ENCODE measurements at places on chromosomes 1 and 21.

GRCh38 chr1:201530741-201531531 is 8.0 kb upstream of the NAV1 start:
- peaks cover 12% of the 10 kb centered on the region for H3K27me3 ChIP-seq
- H3K4me1 ChIP-seq = no peaks in the 10 kb centered on the region
- H3K4me3 ChIP-seq = no peak overlapping the region
- peak overlapping the region; percentile 44 for H3K27ac ChIP-seq
- peaks cover 2% of the 10 kb centered on the region for H3K36me3 ChIP-seq

DNA sequence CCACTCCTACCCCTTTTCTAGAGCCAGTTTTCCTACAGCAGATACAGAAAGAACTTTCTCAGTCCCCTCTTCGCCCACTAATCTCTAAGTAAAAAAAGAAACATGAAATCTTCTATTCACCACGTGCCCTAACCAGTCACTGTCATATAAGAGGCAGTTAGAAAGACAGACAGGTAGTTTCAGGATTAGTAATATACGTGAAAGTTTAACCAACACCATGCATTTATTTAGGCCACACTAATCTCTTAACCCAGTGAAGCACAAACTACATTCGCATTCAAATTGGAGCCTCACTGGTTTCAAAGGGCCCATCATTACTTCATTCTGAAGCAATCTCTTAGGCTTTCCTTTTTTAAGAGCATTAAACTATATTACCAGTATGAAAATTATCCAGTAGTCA is 10.1 kb downstream of the GPATCH2 start:
- no peak overlapping the region for H3K27ac ChIP-seq
- no peaks in the 10 kb centered on the region for H3K27me3 ChIP-seq
- peaks cover 32% of the 10 kb centered on the region for H3K4me1 ChIP-seq
- no peak overlapping the region for H3K4me3 ChIP-seq
- H3K36me3 ChIP-seq = peaks cover 19% of the 10 kb centered on the region

DNA sequence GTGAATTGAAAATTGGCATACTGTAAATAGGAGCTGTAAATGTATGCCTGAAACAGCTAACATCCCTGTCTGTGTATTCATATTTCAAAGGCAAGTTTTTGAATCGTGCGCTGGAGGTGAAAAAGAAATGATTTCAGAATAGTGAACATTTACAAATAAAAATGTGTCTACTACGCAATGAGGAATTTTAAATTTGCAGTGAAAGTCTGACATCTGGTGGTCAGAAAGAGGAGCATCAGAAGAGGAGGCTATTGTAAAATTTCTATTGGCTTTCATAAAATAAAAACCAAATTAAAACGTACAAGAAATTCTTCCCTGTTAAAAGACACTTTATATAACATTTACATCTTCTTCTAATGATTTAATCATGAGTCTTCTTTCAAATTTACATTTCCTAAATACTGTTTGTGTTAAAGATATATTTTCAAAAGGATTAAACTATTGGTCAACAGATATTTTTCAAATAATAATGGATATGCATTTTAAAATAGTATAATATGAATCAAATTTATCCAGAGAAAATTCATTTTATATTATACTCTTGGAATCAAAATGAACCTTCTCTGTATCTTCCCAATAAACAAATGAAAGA is 113.7 kb upstream of the RRP15 start:
- H3K27me3 ChIP-seq = peaks cover 15% of the 10 kb centered on the region
- H3K27ac ChIP-seq = no peak overlapping the region
- no peaks in the 10 kb centered on the region for H3K4me1 ChIP-seq
- no peaks in the 10 kb centered on the region for H3K36me3 ChIP-seq
- no peak for DNase-seq

- H3K4me3 ChIP-seq = no peak overlapping the region
- H3K36me3 ChIP-seq = peaks cover 4% of the 10 kb centered on the region
- H3K4me1 ChIP-seq = peaks cover 27% of the 10 kb centered on the region
- no peaks in the 10 kb centered on the region for H3K27me3 ChIP-seq
- DNase-seq = no peak
- peak overlapping the region; percentile 16 for H3K27ac ChIP-seq
Observed at GRCh38 chr1:65014321-65014720, 48.0 kb upstream of the JAK1 start.

DNA sequence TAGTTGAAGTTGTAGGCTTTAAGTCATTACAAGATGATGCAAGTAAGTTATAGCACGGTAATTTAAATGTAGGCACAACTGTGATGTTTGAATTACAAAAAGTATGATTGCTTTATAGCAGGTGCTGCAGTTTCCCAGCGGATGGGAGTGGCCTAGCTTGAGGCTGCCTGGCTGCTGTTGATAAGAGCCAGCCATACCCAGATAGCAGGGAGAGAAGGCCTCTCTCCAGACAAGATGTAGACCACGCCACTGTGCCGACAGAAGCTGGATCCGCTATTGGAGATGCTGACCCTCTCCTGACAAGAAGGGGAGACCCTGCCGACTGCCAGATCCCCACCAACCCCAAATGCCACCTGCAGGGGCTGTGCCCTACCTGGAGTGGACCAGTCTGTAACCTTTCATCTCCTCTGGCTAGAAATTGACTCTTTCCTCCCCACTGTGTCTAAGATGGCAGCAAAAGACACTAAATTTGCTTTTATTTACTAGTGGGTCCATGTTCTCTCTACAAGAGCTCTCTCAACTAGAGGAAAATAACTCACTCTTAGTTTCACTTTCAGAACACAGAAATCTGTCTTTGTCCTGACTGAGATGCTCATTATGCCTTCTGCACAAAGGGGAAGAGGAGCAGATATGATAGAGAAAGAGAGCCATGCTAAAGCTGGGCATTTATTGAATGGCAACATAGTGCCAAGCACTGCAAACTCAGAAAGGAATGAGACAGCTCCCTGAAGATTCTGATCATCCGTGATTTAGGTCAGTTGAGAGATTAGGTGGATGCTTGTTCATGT is 127.9 kb downstream of the URB2 start:
- H3K27ac ChIP-seq = no peak overlapping the region
- peaks cover 17% of the 10 kb centered on the region for H3K27me3 ChIP-seq
- H3K4me3 ChIP-seq = no peak overlapping the region
- no peaks in the 10 kb centered on the region for H3K36me3 ChIP-seq

GRCh38 chr1:156082309-156083091 is at the start of gene MEX3A:
Gene MEX3A, minus strand, starts transcription at chr1:156082465. Its CDS starts 467 bp downstream, at chr1:156081998.
- no peaks in the 10 kb centered on the region for H3K36me3 ChIP-seq
- peak; percentile 42 for DNase-seq
- H3K4me3 ChIP-seq = peak within 1 kb of the TSS; percentile 82

DNA sequence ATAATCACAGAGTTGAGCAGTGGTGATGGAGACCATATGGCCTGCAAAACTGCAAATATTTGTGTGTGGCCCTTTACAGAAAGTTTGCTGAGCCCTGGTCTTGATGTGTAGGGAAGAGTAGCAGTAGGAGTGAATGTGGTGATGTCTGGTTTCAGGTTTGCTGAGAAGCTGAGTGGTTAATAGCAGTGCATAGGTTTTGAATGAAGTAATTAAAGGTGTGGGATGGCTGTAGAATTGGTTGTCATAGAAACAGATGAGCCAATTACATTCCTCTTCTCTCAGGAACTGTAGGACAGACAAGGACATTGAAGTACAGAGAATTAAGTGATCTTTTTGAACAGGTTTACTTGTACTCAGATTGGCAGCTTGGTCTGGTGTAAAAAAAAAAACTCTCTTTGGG is 37.4 kb downstream of the PRDM2 start:
- H3K27me3 ChIP-seq = no peaks in the 10 kb centered on the region
- peaks cover 43% of the 10 kb centered on the region for H3K4me1 ChIP-seq
- no peak overlapping the region for H3K27ac ChIP-seq
- no peak for DNase-seq
- H3K4me3 ChIP-seq = no peak overlapping the region
- peaks cover 5% of the 10 kb centered on the region for H3K36me3 ChIP-seq

DNA sequence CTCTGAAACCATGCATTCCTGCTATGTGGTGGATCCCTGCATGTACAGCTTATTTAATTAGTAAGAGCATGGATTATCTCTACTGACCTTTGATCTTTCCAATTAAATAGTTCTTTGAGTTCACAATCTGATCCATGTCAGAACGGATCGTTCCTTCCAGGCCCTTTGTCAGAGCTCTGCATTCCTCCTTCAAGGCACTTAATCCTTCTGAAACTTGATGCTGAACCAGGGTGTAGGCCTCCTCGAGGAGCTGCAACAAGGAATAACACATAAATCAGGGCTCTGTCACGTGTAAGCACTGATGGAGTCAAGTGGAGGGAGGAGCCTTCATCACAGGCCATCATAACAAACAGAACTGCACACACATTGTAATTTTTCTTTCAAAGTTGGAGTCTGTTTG is 68.4 kb upstream of the EDEM3 start:
- no peak overlapping the region for H3K27ac ChIP-seq
- peaks cover 51% of the 10 kb centered on the region for H3K36me3 ChIP-seq
- no peaks in the 10 kb centered on the region for H3K27me3 ChIP-seq
- DNase-seq = no peak
- H3K4me1 ChIP-seq = peaks cover 9% of the 10 kb centered on the region
- H3K4me3 ChIP-seq = no peak overlapping the region

- H3K27ac ChIP-seq = no peak overlapping the region
- DNase-seq = no peak
- H3K27me3 ChIP-seq = no peaks in the 10 kb centered on the region
Observed at GRCh38 chr1:15231714-15232201, 15.3 kb upstream of the FHAD1 start.

- no peak overlapping the region for H3K27ac ChIP-seq
- no peak for DNase-seq
- H3K4me1 ChIP-seq = no peaks in the 10 kb centered on the region
- H3K36me3 ChIP-seq = peaks cover 2% of the 10 kb centered on the region
- H3K27me3 ChIP-seq = no peaks in the 10 kb centered on the region
Observed at GRCh38 chr1:21904454-21904703, 32.7 kb downstream of the HSPG2 start.

DNA sequence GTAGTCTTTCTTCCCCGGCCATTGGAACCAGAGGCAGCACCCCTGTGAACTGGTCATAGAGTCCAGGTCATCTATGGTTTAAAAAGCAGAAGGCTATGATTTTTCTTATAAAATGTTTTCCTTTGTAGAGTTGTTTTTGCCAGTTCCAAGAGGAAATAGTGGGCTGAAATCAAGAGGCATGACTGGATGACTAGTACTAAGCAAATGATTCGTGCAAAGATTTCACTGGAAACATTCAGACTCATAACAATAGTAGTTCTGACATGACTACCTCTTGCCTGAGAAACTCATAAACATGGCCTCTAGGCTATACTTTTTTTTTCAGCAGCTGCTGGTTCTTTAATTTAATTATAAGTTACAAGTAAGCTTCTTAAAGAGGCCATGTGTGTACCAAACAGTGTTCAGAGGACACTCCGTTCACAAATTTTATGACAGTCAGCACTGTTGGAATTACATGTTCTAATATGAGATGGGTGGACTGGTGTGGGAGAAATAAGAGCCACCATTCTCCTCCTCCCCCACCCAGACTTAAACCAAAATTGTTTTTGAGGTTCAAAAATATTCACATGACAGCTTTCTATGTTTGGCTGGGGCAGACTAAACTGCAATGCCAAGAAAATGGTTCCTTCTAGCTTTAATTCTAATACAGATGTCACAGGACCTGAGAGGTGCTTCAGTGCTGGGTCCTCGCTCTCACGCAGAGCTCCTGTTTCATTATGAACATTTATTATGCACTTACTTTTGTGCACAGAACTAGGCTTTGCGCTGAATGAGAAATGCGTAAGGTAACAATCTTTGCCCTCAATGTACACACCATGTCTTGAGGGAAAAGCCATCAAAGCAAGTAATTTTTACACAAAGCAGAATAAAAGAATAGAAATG is 147.5 kb downstream of the ZC3H11B start:
- H3K27ac ChIP-seq = no peak overlapping the region
- no peak for DNase-seq
- H3K36me3 ChIP-seq = no peaks in the 10 kb centered on the region
- H3K4me1 ChIP-seq = peaks cover 6% of the 10 kb centered on the region
- H3K27me3 ChIP-seq = no peaks in the 10 kb centered on the region

DNA sequence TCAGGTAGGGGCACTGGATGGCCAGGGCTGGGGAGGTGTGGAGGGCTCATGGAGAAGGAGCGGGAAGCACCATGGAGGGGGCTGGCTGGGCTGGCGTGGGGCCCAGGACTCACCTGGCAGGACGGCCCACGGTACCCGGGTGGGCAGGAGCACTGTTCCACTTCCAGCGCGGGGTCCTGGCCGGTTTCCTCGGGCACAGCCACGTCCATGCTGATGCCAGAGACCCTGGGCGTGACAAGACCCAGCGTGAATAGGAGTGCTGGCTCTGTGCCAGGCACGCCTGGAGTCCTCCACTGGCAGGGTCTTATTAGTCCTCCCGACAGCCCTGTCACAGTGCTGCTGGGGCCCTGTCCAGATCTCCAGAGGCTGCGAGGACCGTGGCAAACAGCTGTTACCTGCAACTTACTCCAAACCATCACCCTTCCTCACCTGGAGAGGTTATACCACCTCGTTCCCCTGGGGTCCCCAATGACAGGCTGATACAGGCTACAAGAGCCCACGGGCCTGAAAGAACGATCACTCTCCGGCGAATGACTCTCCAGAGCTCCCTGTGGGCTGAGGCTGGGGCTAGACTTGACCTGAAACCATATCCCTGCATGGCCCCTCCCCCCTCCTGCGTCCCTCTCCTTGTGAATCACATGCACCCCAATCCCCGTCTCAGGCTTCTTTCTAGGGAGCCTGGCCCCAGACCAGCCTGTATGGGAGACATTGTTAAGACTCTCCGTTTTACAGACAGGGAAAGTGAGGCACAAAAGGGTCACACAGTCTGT is 62.1 kb downstream of the HSPG2 start:
- no peak for DNase-seq
- H3K36me3 ChIP-seq = no peaks in the 10 kb centered on the region

GRCh38 chr1:192958871-192959270 is 100.3 kb downstream of the UCHL5 start:
- H3K4me3 ChIP-seq = no peak overlapping the region
- H3K4me1 ChIP-seq = no peaks in the 10 kb centered on the region
- DNase-seq = no peak
- no peak overlapping the region for H3K27ac ChIP-seq
- H3K36me3 ChIP-seq = peaks cover 4% of the 10 kb centered on the region
- H3K27me3 ChIP-seq = no peaks in the 10 kb centered on the region

DNA sequence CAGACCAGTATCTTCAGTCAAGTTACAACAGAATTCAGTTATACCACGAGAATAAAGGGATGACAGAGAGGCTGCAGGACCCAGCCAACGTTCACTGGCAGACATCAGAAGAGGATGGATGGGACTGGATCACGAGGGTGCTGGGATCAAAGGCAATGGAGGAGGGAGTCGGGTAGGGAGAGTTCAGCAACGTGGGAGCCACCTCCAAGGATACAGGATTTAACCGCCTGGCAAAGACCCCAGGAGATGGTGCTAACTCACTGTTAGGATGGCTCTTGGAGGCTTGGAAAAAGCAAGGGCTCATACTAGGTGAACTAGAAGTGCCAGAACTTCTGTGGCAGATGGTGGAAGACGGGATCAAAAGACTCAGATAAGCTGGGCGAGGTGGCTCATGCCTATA is 99.1 kb upstream of the DISP3 start:
- peaks cover 18% of the 10 kb centered on the region for H3K27me3 ChIP-seq
- H3K4me3 ChIP-seq = no peak overlapping the region
- H3K27ac ChIP-seq = no peak overlapping the region
- H3K4me1 ChIP-seq = peaks cover 12% of the 10 kb centered on the region
